ENCODE measurements at places on chromosomes 5 and 9.

DNA sequence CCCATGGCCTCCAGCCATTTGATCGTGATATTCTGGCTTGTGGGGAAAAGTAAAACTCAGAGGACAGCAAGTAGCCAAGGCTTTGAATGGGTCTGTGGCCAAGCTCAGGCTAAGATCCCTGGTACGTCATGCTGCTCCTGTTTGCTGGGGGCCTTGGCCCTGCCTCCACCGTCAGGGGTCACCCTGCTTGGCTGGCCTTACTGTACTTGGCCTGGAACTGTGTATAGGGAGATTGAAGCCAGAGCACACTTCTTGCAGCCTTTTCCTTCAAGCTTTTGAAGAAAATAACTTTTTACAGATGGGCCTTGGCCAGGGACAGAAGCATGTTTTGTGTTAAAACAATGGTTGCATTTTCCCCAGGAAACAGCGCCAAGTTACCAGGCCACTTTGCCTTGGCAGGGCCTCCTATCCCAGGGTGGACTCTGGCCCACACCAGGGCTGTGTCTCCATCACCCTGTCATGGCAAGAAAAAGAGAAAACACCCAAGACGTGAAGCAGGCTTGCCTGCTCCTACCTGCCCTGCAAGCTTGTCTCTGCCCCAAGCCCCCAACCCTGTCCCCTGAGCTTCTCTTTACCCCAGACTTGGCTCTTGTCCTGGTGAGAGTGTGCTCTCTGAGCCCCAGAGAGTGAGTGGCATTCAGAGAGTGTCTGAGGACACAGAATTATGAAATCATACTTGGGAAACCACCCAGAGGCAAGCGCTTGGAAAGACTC lies 286.9 kb downstream of the GADD45G start:
- no peak for DNase-seq

- DNase-seq = peak; percentile 63
Observed at GRCh38 chr5:151083081-151083676, 2.3 kb upstream of the TNIP1 start.

DNA sequence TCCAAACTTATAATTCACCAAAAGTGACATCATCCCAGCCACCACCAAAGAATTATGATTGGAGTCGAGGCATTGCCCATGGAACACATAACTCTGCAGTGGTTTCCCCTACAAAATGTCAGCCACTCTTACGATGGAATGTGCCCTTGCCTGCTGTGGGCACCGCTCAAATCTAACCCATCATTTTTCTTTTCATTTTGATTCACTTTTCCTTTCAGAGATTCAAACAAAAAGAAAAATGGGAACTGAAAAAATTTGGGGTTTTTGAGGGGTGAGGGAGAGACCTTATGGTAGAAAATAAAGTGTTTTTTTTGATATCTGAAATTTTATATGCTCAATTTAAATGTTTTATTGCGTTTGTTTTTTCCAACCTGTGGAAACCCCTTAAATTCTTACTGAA lies 28.1 kb downstream of the SMARCA2 start:
- no peak for DNase-seq

- no peak for DNase-seq
Observed at GRCh38 chr5:176870110-176870591, 29.0 kb downstream of the HK3 start.

GRCh38 chr9:125509476-125509875 lies 197.5 kb downstream of the MAPKAP1 start:
- no peak for DNase-seq

DNA sequence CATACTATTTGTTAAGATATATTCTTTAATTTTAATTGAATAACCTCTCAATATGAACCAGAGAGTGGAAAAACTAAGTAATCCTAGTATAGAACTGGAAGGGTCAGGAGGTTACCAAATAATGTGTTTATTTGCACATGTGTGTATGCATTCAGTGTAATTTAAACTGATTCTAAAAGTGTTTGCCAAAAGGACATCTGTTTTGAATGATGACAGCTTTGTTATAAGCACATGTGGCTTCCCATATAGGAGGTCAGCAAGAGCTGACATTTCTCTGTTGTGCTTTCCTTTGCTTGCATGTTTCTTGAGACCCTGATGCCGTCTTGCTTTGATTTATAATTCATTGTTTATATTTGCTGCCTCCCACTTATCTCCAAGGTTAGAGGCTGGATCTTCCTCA lies 383.4 kb downstream of the BRINP1 start:
- DNase-seq = no peak

GRCh38 chr5:96516631-96517071 lies 83.6 kb upstream of the PCSK1 start:
- no peak for DNase-seq

DNA sequence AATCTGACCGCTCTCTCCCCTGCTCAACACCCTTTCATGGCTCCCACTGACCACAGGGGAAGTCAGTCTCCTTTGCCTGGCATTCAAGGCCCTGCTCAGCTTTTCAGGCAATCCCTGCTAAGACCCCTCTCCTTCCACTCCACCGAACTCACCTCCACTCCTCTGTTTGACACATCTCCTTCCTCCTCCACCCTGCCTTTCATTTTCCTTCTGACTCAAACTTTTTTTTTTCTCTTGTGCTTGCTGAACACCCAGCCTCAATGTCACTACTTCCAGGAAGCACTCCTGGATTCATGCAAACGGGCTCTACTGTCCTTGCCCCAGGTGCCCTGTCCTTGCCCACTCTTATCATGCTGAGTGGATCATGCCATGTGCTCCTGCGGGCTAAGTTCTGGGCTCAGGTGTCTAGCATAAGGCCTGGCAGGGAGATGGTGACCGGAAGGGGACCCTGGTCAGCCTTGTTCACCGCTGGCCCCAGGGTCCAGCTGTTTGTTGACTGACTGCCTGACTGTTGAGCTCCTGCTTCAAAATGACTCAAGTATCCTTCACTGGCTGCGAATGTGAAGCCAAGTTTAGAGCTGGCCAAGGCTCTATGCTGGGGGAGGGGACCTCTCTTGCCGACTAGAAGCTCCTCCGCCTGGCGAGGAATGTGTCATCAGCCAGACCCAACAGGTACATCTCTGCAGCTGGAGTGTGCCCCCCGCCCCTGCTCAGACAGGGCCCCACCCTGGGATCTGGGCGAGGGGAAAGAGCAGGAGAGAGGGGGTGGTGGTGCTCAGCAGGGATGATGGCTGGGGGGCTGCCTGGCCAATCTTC lies 6.2 kb downstream of the NR5A1 start:
- DNase-seq = no peak

DNA sequence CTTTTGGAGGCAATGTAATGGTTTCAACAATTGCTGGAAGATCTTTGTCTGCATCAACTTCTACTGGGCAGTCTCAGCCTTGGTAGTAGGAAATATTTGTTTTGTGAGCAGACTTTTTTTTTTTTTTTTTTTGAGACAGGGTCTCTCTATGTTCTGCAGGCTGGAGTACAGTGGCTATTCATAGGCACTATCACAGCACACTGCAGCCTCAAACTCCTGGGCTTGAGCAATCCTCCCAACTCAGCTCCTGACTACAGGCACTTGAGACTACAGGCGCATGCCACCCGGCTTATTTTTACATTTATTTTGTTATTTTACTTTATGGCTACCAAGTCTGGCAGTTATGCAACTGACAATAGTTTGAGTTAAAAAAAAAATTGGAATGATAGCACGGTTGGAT lies 187.3 kb downstream of the SNX18 start:
- no peak for DNase-seq

- DNase-seq = no peak
Observed at GRCh38 chr5:178242416-178242815, 9.8 kb upstream of the PHYKPL start.

DNA sequence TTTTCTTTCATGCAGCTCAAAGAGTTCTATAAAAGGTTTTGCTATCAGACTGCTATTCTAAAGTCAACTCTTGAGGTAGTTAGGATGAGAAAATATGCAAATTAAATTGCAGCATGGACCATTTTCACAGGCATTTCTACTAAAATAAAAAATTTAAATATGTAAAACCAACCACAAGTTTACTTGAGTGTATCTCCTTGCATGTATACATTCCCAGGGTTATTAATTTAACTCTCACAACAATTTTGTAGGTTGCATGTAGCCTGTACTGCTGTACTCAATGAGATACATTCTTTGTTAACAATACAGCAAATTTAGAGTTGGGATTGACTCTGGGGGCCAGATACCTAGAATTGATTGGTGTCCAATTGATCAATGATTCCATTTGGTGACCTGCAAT lies 265.8 kb downstream of the MED10 start:
- no peak for DNase-seq

DNA sequence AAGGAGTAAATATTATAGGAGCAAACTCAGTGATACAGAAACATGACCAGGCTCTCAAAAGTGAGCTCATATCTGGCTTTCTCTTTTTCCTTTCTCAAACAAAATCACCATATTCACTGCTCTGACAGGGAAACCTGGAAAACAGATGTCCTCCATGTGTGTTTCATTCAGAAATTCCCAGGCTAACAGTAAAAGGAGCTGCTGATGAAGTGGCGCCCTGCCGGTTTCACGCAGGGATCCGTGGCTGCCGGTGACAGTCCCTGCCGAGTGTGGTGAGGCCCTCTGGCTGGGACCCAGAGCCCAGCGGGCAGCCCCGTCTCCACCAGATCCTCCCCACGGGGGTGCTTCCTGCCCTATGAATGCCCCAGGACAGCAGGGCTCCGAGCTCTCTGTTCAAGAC lies 208.1 kb downstream of the GNA14 start:
- DNase-seq = no peak

DNA sequence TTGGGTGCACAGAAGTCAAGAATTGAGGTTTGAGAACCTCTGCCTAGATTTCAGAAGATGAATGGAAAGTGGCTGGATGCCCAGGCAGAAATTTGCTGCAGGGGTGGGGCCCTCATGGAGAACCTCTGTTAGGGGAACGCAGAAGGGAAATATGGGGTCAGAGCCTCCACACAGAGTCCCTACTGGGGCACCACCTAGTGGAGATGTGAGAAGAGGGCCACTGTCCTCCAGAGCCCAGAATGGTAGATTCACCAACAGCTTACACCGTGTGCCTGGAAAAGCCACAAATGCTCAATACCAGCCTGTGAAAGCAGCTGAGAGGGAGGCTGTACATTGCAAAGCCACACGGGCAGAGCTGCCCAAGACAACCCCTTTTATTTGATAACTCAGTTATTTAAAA lies 383.5 kb downstream of the TLE4 start:
- peak; percentile 32 for DNase-seq

GRCh38 chr5:135040034-135040332 lies 6.0 kb upstream of the PITX1 start:
- DNase-seq = no peak

DNA sequence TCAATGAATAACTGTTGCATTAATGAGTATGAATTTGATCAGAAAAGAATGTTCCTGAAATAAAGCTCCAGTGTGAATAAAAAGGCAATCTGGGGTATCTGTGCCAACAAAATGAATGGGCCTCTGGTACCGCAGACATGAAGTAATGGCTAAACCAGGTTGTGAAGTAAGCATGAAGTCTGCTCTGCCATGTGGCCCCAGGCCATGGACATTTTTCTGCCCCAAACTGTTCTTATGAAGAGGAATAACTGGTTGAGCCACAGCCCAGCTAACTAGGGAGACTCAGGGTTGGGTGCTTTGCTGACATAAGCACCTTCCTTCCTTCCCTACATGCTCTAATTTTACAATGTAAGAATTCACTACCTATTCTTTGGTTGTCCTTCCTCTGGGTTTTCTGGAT lies 147.4 kb upstream of the LRRTM2 start:
- DNase-seq = no peak

DNA sequence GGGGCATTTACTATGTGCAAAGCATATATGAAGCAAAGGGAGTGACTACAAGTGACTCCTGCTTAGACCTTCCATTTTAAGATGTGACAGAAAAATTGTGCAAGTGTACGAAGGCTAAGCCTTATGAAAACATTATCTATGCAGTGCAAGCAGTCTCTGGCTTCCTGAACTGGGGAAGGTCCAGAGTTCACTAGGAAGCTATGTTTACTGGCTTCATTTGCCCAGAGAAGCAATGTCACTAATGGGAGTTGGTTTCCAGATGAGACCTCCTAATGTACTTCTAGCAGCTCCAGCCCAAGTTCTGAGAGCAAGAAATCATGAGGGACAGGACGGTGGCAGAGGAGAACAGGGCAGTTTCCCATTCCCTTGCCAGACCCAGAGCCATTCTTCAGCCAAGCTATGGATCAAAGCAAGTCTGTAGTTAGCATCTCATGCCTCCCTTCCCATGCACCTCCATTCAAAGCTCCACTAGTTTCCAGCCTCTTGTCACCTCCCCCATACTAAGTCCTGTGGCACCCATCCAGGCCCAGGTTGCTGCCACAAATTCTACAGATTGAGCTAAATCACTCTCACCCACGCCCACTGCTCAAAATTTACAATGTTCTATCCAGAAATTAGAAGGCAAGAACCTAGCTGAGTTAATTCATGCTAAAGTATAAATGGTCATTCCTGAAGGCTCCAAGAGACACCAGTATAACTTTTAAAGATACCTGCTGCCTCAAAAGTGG lies 21.8 kb downstream of the MCTP1 start:
- DNase-seq = no peak

DNA sequence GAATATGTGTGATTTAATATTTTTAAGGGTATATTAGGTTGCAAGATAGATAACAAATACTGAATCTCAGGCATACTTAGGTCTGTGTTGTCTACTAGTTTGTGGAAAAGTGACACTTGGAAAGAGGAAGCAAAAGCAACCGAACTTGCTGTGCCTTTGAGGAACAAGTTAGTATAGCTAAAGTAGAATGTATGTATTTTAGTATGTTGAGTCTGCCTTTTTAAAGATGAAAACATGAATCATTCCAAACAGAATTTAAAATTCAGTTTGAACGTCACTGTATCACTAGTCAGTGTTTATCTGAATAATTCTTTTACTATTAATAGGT lies 12.9 kb downstream of the TLE4 start:
- no peak for DNase-seq

- no peak for DNase-seq
Observed at GRCh38 chr5:66440202-66440680, 156.0 kb upstream of the MAST4 start.

DNA sequence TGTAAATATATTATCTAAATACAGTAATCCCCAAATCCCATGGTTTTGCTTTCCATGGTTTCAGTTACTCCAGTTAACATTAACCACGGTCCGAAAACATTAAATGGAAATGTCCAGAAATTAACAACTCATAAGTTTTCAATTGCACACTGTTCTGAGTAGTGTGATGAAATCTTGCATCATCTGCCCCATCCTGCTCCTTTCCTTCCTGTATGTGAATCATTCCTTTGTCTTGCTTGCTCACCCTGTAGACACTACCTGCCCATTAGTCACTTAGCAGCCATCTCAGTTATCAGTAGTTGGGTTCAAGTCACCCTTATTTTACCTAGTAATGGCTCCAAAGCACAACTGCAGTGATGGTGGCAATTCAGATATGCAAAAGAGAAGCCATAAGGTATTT lies 1568.5 kb upstream of the WWC1 start:
- DNase-seq = no peak

DNA sequence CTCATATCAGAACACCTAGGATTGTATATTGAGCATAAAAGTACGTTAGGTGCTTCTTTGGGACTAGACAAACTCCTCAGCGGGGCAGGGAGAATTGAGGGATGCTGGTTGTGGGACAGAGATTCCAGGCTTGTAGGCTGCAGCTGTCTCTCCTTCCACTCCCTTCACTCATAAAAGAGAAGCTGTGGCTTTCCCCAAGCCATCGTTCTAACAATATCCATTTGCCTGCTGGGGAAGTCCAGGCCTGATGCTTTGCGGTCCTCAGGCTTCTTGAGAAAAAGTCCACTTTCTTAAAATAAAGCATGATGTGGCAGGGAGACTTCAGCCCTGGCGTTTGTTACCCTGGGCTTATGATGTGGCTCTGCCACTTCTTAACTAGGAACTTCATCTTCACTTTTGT lies 129.3 kb upstream of the OSMR start:
- no peak for DNase-seq

- no peak for DNase-seq
Observed at GRCh38 chr9:75019654-75020053, 8.4 kb downstream of the CARNMT1 start.
